ENCODE measurements at places on chromosomes 11 and 22.

DNA sequence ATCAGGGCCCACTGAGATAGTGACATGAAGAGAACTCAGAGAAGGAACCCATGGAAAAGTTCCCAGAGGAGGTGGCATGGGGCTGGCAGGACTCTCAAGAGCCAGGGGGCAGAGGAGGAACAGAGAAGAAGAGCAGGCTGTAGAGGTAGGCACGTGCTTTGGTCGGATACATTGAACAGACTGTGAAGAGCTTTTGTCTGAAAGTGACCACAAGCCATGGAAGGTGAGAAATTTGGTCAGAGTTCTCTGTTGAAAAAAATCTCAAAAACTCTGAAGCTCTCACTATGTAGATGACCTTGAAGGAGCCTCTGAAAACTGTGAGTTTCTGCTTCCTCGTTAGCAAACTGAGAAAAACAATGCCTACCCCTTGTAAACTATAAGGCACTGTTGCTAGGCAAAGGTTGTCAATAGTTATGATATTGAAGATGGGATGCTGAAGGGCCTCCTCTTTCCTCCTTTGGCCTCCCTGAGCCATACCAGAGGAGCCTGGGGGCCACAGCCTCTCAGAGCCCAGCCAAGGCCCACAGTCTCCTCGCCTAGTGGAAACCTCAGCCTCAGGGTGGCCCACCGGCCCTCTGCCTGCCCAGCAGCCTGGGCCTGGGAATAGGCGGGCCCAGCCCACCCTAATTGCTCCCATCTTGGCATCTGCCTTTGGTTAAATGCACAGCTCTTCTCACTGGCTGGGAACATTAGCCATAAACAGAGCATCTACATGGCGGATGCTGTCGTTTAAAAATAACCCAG, 415.7 kb downstream of the SOX6 start:
- DNase-seq, result no peak

DNA sequence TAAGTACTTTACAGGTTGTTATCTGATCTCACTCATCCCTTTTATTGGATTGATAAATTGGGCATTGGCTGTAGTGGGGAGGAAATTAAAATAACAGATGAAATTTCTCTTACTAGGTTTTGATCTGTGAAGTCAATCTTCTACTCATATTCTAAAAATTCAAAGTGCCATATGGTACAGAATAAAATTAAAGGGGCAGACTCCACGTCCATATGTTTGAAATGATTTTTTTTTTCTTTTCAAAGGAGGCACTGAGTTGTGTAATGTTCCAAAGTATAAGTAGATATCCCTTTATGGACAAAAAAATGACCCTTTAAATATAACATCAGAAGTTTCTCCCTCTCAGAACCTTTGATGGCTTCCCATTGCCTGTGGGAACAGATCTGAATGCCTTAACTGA, 207.4 kb downstream of the DBX1 start:
- no peak for DNase-seq

DNA sequence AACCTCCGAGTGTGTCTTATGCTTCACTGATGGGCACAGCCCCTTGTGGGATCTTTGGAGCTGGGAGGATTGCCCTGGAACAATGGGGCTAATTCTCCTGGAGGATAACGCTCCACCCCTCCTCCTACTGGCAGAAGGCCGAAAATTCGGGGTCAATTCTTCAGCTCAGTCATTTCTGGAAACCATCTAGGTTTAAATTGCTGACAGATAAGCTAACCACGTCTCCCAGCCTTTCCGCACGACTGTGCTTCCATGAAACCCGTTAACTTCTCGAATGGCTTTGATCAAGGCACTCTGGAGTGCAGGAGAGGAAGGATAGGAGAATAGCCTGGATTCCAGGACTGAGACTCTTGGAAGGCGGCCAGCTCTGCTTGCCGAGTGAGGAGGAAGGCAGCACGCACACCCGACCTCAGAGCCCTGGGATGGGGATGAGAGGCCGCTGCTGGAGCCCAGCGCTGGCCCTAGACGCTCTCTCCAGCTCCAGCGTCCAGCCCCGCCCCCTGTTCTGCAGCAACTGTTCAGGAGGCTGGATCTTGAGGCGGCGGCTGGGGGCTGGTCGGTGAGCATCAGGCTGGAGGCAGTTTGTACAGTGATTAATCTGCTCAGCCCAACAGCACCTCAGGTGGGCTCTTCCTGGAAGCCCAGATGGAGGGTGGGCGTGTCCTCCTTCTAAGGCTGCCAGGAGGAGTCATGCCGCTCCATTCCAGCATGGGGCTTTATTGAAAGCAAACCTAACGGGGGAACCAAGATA, 176.7 kb upstream of the NCAM1 start:
- peak; percentile 54 for DNase-seq

DNA sequence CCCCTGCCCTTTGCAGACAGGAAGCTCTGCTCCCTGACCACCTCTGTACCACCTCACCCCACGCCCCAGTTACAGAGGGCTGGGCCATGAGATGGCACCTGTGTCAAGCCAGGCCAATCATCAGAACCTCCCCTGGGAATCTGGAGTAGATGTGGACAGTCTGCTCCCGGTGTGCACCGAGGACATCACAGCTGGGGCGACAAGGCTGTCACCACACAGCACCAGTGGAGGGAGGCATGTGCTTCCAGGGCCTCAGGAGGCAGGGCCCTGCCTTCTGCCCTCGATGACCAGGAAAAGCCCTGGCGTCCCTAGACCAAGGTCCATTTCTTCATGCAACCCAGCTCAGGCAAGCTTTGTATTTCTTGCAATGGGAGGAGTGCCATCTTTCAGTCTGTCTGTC, 309.5 kb downstream of the CTTN start:
- DNase-seq, result no peak

- peak; percentile 11 for DNase-seq
Measured at GRCh38 chr11:58485961-58486360, 21.9 kb downstream of the OR5B21 start.

DNA sequence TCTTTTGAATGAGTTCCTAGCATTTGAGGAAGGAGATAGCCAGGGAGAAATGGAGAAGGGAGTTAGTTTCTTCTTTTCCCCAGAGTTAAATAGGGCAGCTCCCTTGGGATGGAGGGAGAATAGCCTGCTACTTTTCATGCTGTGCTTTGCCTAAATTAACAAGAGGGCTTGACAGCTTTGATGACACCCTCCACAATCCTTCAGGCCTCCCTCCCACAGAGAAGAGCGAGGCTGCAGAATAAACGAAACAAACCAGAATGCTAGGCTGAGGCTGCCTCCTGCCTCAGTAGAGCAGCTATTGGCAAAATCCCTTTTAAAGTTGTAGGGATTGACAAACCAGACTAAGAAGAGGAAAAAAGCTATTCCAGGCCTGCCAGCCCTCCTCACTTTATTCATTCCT, 94.6 kb downstream of the C11orf58 start:
- DNase-seq, result no peak

GRCh38 chr11:37786214-37786755, 1188.2 kb upstream of the RAG2 start:
- DNase-seq, result no peak

DNA sequence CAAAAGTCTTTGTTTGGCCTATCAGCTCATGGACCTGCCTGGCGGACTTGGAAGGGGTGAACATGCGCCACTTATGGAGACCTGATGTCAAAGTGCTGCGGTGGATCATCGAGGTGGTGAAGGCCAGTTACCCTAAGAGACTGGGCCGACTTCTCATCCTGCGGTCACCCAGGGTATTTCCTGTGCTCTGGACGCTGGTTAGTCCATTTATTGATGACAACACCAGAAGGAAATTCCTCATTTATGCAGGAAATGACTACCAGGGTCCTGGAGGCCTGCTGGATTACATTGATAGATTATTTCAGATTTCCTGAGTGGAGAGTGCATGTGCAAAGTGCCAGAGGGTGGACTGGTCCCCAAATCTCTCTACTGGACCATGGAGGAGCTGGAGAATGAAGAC, 17.9 kb downstream of the ALKBH3 start:
- DNase-seq, result no peak

GRCh38 chr11:72721276-72721675, 30.9 kb downstream of the ARAP1 start:
- DNase-seq, result no peak

GRCh38 chr11:57700425-57700824, 11.6 kb downstream of the MED19 start:
- no peak for DNase-seq

DNA sequence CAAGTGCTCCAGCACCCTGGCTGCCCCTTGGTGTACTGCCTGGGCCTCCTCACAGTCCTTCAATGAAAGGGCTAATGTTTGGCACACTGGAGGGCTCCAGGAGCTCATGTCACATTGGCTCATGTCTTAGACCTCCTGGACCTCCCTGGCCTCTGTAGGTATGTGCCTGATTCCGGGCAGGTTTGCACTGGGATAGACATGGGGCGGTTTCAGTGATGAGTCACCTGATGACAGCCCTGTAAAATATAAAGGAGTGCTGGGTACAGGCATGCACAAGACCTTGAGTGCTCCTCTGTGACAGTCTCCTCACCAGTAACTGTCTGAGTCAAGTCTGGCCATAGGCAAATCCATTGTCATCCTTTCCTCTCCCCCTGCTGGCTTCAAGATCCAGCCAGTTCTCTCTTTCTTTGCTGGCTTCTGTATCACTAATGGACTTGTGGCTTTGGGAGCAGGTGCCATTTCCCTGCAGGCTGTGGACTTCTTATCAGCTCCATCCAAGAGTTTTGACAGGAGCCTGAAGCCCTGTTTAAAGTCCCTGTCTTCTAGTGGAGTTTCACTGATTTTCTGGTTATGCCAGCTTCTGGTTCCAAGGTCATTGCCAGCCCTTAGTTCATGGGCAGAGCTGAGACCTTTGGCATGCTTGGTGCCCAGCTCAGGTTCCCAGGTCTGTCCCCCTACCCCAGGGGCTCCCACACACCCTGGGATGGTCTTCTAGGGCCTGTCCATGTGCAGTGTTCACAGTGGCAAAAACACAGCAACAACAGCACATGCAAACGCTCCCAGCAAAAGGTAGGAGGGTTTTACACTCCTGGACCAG, 22.7 kb upstream of the P2RY2 start:
- DNase-seq, result no peak

GRCh38 chr11:95531116-95531515, 258.5 kb downstream of the FAM76B start:
- DNase-seq, result no peak

GRCh38 chr11:32056438-32056837, 34.4 kb upstream of the RCN1 start:
- peak; percentile 46 for DNase-seq

Data from brain (organoid and tissue), 16 donors.